ENCODE measurements at places on chromosomes 2 and 18.

- no peak for DNase-seq
Observed at GRCh38 chr2:184654945-184655344, 56.6 kb downstream of the ZNF804A start.

DNA sequence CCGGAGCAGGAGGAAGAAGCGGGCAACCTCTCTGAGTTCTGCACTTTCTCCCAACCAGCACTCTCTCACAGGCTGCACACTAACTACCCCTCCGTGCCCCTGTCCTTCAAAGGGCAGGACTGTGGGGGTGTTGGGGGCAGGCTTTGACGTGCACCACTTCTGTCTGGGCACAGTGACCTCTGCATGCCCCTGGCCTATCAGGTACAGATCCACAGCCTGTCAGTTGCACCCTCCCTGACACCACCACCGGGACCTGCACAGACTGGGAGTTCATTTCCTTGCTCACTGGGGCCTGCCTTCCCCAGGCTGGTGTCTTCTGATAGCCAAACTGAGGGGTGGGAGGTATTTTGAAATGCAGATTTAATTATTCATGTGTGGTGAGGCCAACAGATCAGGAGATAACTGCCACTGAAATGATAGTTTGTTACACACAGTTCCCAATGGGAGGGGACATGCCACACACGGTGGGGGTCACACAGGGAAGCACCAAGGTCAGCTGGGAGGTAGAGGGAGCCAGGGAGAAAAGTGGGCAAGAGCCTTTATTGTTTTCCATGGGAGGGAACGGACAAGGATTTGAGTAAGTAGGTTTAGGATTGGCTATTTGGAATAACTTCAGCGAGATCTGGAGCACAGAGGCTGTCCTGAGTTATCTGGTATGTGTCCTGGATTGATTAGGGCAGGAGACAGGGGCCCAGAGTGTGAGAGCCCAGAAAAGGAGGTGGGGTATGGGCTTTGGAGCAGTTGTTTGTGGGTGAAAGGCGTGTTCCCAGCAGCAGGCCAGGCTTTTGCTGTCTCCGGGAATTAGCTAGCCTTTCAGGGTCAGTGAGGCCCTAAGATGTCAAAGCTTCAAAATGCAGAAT, 251.6 kb downstream of the AFF3 start:
- DNase-seq: no peak

- no peak for DNase-seq
Observed at GRCh38 chr2:190583507-190584337, 49.2 kb upstream of the NEMP2 start.

DNA sequence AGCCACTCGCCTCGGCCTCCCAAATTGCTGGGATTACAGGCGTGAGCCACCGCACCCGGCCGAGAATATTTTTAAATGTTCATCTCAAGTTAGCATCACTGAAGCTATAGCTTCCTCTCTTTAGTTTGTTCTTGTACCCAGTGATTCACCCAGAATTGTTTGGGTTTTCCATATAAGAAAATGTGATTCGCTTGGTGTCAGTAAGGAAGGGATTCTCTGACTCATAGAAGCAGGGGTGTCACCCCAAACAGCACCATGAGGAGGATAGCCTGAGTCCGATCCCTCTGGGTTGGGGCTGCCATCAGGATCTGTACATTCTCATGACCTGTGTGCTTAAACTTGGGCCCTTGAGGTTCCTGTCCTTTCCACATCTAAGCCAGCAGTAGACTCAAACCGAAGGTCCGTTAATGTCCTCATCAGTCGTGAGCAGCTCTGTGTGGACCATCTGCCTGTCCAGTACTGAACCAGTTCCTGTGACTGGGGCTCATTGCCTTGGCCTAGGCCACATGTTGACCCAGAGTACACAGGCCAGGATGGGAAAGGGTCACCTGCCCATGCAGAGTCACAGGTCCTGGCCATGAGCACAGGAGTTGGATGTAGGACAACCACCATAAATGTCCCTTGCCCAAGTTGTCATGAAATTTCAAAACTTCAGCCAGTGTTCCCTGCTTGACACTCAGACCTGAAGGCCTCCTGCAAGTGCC, 311.9 kb downstream of the GBX2 start:
- DNase-seq: no peak

DNA sequence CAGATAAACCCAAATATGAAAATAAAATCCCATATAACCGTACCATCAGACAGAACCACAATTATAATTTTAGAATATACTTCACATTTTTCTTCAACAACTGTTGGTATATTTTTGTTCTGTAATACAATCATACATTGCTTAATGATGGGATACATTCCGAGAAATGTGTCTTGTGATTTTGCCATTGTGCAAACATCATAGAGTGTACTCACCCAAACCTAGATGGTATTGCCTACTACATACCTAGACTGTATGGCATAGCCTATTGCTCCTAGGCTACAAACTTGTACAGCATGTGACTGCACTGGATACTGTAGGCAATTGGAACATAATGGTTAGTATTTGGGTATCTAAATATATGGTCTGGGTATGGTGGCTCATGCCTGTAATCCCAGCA, 30.6 kb downstream of the MAPRE3 start:
- no peak for DNase-seq

GRCh38 chr18:9066358-9066757, 36.1 kb upstream of the NDUFV2 start:
- no peak for DNase-seq

GRCh38 chr2:195759877-195760276, 102.9 kb downstream of the SLC39A10 start:
- no peak for DNase-seq

- no peak for DNase-seq
Observed at GRCh38 chr18:79940126-79940813, 11.2 kb downstream of the SLC66A2 start.

DNA sequence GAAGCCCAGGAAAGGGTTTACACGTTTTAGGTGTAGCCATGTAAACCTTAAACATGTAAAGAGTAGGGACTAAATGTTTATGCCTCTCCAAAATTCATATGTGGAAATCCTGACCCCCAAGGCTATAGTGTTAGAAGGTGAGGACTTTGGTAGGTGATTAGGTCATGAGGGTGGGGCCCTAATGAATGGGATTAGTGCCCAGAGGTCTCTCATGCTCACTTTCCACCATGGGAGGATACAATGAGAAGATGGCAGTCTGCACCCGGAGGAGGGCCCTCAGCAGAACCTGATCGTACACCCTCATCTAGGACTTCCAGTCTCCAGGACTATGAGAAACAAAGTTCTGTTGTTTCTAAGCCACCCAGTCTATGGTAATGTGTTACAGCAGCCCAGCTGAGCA, 119.6 kb downstream of the TMEM163 start:
- no peak for DNase-seq

DNA sequence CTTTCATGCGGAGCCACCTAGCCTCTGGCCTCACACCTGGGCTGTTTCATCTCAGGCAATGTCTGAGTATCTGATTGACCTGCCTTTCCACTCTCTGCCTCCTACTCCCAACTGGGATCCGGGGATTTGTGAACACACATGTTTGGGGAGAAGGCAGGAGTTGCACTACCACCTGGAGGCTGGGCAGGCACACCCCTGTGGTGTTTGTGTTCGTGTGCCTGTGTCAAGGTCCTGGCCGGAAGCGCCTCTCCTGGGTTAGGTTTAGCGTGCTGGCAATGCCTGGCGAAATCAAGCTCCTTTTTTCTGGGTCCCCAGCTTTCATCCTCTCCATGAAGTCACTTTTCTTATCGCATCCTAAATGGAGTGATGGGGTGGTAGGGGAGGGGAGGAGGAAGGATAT, 63.9 kb downstream of the GATA6 start:
- no peak for DNase-seq

- DNase-seq: no peak
Observed at GRCh38 chr2:161332371-161332967, 24.2 kb downstream of the PSMD14 start.

DNA sequence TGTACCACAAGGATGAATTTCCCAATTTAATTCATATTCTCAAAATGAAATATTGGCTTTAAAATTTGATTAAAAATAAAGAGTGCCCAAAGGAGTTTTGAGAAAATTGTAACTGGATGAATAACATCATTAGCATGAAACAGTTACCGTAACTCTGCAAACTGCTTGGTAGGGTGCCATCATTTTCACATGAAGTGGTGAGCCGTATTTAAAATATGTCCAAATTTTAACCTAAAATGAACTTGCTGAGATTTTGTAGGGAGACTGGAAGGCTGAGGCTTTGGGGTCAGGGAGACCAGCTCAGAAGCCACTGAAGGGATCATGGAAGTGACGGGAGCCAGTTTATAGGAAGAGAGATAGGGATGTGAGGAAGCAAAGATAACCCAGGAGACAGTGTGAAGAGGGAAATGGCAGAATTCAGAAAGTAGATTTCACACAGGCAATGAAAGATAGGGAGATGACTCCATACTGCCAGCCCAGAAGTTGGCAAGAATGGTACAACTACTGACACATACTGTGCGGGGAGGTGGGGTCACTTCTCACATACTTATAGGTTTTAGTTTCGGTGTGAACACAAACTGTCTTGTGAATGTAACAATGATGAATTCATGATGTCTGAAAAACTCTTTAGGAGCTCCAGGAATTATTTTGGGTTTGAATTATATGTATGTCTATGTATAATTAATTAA, 53.8 kb downstream of the EFEMP1 start:
- DNase-seq: no peak

DNA sequence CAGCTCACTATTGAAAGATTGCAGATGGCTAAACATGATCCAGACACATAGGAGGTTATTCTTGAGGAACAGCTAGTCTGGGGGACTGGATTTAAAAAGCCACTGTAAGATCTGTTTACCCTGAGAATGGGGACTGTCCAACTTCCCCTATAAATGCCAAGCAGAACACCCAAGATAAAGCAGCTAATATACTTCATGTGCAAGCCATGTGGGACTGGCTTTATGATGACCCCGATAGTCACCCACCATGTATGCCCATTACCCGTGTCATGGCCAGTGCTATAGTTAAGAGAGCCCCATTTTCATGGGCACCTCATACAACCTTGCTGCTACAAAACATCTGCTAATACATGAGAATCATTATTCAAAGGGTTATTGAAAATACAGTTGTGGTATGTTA, 16.0 kb downstream of the YPEL5 start:
- DNase-seq: no peak

- no peak for DNase-seq
Observed at GRCh38 chr18:34957864-34958259, 83.4 kb upstream of the MAPRE2 start.

- DNase-seq: no peak
Observed at GRCh38 chr2:190425221-190425866, 17.2 kb downstream of the MFSD6 start.

DNA sequence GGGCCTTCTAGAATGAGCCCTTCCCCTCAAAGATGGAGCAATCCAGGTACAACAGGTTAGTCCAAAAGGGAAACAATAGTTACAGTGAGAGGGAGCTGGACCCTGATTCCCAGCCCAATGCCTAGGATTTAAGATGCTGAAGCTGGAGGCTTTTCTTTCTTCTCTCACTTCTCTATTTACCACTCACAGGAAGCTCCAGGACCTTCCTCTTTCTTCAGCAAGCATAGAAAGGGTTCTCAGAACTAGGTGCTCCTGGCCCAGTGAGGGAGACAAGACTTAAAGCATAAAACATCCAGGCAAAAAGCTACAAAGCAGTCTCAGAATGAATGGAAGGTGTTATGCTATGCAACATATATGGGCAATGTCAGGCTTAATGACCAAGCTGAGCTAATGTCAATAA, 279.0 kb downstream of the SRBD1 start:
- DNase-seq: no peak

DNA sequence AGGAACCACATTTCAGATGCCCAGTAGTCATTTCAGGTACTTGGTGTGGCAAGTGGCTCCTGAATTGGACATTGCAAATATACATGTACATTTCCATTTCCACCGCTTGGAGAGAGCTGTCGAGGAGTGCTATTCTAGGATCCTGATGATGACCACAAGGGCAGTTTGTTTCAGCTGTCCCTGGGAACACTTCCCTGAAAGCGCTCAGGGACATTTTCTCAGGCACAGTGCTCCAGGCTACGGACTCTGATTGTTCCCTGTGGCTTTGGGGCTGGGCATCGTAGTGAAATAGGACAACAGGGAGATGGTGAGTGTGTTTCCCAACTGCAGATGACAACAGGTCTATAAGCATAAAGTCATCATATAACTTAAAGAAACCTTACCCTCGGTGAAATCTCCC, 3.1 kb downstream of the DBI start:
- no peak for DNase-seq

DNA sequence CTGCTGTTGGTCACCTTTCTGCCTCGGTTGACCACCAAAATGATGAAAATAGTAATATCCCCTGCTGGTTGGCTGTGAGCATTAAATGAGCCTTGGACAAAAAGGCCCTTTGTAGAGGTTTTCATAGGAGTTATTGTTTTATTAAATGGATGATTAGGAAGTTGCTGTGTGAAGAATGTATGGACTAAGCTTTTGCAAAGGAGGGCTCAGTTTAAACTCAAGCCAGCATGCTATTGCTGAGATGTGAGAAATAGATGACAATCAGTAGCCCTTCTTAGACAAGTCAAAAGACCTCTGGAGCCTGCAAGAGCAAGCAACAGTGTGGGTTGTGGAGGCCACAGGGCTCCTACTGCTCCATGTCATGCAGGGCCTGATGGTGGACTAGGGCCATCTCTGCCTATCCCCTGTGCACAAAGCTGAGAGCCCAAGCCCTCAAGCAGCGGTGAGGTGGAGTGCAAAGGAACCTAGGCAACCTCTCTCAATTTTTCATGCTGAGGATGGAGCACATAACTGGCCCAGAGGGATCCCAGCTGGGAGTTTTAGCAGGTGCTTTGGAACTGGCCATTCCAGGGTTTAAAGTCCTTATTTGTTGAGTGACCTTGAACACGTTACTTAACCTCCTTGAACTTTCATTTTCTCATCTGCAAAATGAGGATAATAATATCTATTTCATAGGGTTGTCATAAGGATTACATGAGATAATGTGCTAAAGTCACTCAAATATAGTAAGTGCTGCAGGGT, 37.1 kb downstream of the FOSL2 start:
- no peak for DNase-seq
